ENCODE measurements at places on chromosomes 1 and 21. TPM values are rescaled to one million over a fixed set of nuclear protein-coding genes. Genes with fewer than 3 reads are reported as not detected.

RSRP1 gene
- 84.0 TPM for total RNA-seq

S100A7A gene
- total RNA-seq: not detected

S100A16 gene
- total RNA-seq: 886 TPM

GJB5 gene
- 95.8 TPM for total RNA-seq

MCOLN3 gene
- 2.4 TPM for total RNA-seq

CRP gene
- total RNA-seq: not detected

CD101 gene
- 0.53 TPM for total RNA-seq

DNA sequence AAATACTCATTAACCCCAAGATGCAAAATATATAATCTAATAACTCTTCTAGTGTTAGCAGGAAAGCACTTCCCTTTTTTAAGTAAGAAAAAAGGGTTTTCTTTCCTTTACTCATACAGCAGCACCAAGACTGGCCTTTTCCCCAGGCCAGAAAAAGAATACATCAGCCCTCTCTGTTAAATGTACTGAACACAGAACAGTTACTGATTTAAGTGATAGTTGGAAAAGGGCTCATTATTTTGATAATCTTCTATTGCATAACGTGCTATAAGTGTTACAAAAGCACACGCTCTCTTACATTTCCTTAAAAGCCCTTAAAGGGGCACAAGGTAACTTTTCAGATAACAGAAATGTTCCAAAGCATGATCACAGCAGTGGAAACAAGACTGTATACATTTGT, 142.9 kb downstream of the TIAM1 start:
- DNase-seq: no peak

DNA sequence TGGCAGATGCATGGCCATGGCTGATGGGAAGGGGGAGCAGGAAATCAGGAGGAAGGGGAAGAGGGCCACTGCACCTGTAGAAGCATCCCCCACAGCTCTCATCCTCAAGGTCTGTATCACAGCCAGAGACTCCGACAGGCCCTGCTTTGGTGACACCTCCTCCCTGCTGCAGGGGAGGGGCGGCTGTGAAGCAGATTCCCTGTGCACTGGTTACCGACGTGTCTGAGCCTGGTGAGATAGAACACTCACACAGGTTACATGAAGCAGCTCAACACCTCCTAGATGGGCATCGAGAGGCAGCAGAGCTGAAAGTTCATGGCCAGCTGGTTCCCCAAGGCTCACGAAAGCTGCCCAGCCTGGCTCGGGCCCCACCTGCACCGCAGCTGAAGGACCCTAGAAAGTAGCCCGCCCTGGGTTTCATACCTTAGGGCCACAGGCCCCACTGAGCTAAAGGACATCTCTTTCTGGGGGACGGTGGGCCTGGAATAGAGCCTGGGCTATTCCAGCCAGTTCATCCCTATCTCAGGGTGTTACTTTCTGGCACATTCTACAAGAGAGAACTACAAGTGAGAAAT, 30.2 kb upstream of the AJAP1 start:
- no peak for DNase-seq

DNA sequence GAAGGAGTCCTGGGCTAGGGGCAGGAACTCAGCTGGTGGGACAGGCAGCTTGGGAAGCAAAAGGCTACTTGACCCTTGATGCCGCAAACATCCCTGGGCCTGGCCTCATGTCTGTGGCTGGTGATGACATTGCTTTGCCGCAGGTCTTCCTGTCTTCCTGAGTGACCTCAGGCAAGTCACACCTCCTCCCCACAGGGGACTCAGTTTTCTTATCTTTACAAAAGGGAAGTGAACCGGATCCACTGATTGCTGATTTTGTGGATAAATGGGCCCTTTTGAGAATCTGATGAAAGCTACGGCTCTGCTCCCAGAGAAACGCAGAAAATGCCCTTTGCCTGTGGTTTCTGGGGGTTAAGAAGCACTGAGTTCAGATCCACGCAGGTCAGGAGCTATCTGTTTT, 20.7 kb downstream of the PLOD1 start:
- no peak for DNase-seq

DNA sequence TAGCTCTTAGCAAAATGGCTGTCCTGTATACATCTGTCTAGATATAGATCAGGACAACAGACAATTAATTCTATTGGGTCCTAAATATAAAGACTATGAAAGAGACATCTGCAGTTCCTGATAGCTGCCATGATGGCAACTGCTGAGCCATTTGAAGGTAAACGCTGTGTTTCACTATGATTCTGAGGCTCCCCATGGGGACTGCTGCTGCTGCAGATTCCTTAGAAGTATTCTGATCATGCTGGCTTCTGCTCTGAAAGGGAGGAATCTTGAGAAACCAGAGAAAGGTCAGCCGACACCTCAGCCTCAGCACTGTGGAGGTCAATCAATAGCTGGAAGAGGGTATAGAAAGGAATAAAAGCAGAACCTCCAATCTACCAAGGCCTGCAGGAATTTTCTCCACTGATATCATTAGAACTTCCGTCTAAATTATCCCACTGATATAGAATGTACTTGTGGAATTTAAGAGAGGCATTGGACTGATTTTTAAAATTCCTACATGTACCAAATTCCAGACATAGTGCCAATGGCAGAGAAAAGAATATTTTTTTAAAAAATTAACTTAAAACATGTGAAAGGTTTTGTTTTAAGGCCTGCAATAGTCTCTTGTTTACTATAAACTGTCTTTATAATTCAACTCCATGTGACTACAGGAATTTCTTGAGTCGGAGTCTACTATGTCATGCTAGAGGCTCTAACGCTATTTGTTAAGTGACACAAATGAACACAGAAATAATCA, 53.2 kb downstream of the DDAH1 start:
- DNase-seq: no peak

GRCh38 chr1:27542463-27543273, 52.7 kb upstream of the WASF2 start:
- DNase-seq: peak; percentile 94

DNA sequence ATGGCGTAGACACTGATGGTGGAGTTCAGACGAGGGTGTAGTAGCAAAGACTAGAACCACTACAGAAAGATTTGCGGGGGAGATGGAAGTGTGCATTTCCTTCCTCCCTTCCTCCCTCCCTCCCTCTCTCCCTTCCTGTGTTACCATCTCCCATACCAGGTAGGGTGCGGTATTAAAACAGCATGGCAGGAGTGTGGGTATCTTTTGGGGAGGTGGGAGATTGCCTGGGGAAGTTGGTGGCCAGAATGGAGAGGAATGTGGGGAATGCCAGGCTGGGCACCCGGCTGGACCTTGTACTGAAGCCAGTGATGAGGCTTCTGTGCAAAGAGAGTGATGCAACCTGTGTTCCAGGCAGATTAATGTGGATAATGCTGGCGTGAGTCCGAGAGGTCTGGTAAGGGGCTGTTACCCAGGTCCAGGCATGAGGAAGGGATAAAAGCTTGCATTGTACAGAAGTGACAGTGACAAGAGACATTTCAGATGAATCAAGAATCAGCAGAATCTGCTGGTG, 30.3 kb upstream of the PPP2R5A start:
- no peak for DNase-seq

DNA sequence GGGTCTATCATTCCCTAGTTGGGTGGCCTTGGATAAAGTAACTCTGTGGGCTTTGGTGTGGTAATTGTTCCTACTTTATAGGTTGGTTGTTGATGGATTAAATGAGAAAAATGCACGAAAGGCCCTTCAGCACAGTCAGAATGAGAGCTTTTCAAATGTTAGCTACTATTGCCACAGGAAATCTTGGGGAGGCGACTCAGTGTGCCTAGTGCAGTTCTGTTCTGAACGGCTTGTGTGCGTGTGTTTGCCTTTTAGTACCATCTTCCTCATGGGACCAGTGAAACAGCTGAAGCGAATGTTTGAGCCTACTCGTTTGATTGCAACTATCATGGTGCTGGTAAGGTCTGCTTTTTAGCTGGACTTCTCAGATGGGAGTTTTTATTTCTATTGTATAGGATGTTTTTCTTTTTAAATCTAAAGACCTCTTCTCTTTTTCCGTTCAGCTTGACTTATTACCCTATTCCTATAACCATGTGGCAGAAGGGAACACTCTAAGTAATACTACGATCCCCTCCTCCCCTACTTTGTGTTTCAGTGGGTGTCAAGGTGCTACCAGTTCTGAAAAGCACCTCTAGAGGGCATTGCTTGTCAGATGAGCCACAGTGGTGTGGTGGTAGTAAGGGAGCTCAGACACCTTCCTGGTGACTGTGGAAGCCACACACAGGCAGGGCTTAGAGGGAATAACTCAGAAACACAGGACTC, 9.2 kb downstream of the SFT2D2 start:
- peak; percentile 63 for DNase-seq

DNA sequence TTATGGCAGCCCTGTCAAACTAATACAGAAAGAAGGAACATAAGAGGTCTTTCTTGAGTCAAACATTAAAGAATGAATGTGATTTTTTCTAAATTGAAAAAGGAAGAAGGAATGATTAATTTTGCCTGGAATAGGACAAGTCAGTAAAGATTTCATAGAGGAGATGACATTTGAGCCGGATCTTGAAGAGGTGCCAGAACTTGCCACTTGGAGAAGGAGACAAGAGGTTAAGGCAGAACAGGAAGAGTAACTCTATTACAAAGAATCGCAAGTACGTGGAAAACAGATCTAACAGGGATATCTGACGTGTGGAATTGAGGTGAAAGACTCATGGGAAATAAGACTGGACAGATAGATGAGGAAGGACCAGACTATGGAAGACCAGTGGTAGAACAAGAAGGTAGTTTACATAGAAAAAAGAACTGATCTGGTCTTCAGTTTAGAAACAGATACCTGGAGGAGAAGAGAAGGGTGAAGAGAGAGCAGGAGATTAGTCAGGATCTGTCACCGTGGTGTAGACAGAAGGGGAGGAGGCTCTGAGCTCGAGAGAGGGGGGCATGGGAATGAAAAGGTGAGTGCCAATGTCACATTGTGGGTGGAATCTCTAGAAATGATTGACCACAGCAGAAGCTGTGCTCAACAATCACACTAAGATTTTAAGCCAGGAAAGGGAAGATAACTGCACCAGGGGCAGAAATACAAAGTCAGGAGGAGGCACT, 32.5 kb downstream of the RHOU start:
- DNase-seq: no peak

DNA sequence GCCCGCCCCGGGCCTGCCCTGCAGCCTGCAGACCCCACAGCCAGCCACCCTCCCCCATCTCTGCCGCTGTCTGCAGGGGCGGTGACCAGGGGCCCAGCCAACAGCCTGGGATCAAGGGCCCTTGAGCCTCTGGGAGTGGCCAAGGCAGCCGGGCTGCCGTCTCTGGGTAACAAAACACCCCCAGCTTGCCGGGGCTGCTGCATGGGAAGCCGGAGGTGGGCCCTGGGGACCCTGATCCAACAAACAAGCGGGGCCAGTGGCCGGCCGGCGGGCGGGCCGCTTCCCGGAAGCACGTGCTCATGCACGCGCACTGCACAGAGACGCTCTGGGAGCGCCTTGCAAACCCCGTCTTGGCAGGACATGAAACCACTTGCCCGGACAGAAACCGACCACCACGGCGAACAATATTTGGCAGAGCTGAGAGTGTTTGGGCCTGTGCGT, 13.2 kb downstream of the MEGF6 start:
- peak; percentile 54 for DNase-seq

DNA sequence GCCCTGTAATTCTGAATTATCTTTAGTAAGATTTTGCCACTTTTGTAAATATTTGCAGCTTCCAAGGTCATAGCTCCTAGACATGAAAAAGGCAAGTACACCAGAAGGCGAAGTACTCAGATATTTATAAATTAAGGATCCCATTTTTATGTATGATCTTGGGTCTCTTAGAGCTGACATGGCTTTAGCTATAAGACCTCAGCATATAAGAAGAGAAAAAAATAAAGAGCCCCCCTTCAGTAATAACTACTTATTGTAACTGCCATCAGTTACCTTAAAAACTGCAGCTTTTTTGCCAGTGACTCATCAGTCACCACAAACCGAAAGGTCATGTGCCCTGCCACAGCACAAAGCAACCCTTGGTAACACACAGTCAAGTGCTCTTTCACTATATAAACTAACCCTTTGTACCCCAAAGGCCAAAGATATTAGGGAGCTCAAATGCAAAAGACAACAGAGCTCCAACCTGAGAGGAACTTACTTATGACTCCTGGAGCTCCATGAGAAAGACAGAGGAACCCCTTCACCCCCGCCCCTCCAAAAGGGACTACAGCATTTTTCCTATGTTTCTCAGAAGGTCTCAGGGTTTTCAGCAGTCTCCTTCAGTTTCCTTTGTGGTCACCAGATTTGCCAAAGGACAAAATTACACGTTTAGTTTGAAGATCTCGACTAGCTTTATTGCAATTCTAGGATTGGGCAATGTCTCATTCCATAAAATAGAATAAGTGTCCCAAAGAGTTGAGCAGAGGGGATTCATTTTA, 219.8 kb upstream of the DUSP10 start:
- peak; percentile 66 for DNase-seq

DNA sequence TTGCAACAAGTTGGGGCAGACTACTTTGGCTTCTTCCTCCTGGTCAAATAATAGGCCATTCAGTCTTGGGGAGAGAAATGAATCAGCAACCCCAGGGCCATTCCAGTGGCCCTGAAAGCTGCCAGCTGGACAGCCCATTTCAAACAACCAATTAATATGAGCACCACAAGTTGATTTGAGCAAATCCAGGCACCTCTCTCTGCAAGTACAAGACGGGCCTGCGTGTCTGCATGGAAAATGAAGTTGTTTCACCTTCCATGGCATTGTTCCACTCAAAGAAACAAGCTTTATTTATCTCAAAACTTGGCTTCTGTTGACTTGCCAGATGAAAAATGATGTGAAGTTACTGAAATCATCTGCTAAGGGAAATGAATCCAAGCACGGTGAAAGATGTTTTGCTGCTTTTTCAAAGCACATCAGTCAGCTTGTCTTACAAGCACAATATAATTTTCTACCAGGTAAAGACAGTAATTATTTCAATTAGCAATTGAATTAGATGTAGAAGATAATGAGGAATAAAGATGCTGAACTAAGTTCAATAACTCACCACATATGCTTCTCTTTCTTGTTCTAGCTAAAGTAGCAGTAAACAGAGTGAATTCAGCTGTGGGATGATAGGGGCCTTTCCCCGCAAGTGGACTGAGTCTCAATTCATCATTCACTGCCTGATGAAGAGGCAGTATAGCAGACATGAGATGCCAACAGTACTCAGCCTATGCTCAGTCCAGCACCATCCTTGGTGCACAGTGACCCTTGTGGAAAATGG, 95.2 kb upstream of the SSX2IP start:
- DNase-seq: peak; percentile 40

GRCh38 chr1:183520379-183520778, 48.1 kb downstream of the SMG7 start:
- DNase-seq: no peak

Measured in bronchial epithelial cell (primary cell).